Renal cortex interstitium (tissue), 15 donors: ENCODE measurements at places on chromosomes 12 and 14. TPM values are rescaled to one million over a fixed set of nuclear protein-coding genes. Genes with fewer than 3 reads are reported as not detected.

Gene PTGER2
- 6.8 TPM for polyA plus RNA-seq

Gene DPY19L2
- polyA plus RNA-seq, result 66.4 TPM

Gene KLRC3
- polyA plus RNA-seq, result not detected

Gene LRRK2
- polyA plus RNA-seq, result 25.2 TPM

DNA sequence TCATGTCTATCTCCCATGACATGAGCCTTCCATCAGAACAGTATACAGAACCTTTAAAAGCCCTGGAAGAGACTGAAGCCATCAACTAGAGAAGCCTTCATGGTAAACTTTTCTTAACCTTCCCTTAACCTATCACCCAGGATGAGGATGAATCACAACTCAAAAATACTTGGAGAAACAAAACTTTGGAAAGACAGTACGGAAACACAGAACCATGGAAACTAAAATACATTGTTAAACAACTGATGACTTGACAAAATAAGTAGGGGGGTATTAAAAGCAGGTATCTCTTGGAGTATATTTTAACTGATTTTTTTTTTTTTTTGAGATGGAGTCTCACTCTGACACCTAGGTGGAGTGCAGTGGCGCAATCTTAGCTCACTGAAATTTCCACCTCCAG, 8.7 kb downstream of the TM7SF3 start:
- no peak for DNase-seq

GRCh38 chr12:99024191-99024590, 379.1 kb downstream of the APAF1 start:
- DNase-seq, result no peak
